Suppressor macrophage treated with lipopolysaccharide for 4 hours (primary cell): ENCODE measurements at places on chromosomes 2 and 18.

GRCh38 chr18:6607343-6607742 is 122.2 kb upstream of the ARHGAP28 start:
- no peak for DNase-seq

DNA sequence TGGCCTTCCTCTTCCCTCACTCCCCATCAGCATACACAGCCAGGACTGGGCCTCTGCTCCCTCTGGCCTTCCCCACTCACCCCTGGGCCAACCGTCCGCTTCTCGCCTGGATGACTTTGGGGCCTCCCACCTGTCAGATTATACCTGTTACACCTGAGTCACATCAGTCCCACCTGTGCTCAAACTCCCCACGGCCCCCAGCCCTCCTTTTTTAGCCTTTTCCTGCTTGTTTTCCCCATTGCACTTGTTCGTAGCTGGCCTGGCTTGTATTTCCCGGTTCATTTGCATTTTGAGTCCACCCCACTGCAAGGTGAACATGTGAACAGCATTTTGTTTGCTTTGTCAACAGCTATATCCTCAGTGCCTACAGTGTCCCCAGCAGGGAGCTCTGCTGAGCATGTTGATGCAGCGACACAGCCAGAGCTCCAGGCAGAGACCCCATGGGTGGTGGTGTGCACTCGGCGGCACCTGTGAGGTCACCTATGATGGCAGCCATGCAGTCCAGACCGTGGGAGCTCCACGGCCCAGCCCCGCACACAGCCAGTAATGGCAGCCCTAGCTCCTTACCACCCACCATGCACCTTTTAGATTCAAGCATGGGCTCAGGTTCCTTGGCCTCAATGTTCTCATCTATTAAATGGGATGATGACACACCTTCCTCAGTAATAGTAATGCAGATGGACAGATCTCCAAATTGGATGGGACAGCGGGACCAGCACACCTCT is 276.4 kb upstream of the HS6ST1 start:
- no peak for DNase-seq

DNA sequence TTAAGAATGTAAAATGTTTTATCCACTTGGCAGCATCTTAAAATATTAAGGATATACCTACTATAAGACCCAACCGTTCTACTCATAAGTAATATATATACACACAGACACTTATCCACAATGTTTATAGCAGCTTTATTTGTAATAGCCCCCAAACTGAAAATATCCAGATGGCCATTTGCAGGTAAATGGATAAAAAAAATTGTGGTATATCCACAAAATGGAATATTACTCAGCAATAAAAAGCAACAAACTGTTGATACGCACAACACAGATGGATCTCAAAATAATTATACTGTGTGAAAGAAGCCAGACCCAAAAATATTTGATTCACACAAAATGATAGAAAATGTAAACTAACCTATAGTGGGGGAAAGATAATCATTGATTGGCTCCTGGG is 122.0 kb downstream of the ARHGAP28 start:
- DNase-seq: no peak

- no peak for DNase-seq
These were observed 182.7 kb downstream of the MC4R start for GRCh38 chr18:60189856-60190255.

DNA sequence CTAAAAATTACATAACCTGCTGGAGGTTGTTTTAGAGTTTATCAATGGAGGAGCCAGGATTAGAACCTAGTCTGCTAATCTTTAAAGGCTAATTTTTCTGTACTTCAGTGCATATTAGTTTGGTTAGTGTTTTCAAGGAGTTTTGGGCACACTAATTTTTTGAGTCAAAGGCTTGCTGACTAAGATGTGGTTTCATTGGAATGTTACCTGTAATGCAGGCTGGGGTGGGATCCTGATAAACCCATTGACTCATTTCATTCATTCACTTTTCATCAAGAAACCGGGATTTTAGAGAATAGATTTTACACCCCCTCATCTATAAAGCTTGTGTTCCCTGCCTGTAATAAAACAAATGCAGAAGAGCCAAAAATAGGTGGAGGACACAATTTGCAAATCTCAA is 91.9 kb upstream of the IL1R2 start:
- no peak for DNase-seq

DNA sequence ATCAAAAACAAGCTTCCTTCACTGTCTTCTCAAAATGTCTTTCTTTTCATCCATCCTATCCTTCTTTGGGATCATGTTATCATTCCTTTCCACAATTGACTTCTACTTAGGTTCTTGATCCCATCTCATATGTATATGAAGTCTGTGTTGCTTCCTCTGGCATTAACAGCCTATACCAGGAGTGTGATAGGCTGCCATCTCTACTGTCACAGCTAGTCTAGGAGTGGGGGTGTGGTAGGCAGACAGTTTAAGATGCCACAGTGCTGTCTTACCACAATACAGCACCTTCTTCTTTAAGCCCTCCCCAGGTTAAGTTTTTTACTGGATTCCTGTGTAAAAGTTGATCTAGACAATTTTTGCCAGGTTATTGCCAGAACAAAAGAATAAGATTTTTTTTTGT is 3.7 kb upstream of the HTR2B start:
- DNase-seq: no peak

GRCh38 chr2:88615822-88616221 is 11.4 kb downstream of the EIF2AK3 start:
- no peak for DNase-seq

DNA sequence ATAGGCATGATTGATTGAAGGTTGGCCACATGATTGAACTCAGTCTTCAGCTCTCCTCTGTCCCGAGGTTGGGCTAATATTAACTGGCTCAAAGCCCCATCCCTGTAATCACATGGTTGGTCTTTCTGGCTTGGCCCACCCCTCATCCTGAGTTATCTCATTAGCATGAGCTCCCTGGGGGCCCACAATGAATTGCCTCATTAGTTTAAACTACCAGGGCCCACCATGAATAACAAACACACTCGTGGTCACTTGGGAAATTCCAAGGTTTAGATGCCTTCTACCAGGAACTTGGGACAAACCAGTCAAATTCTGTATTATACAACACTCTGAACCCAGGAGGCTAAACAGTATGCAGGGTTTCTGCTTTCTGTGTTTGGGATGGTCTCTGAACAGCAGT is 121.7 kb upstream of the B3GNT2 start:
- no peak for DNase-seq

DNA sequence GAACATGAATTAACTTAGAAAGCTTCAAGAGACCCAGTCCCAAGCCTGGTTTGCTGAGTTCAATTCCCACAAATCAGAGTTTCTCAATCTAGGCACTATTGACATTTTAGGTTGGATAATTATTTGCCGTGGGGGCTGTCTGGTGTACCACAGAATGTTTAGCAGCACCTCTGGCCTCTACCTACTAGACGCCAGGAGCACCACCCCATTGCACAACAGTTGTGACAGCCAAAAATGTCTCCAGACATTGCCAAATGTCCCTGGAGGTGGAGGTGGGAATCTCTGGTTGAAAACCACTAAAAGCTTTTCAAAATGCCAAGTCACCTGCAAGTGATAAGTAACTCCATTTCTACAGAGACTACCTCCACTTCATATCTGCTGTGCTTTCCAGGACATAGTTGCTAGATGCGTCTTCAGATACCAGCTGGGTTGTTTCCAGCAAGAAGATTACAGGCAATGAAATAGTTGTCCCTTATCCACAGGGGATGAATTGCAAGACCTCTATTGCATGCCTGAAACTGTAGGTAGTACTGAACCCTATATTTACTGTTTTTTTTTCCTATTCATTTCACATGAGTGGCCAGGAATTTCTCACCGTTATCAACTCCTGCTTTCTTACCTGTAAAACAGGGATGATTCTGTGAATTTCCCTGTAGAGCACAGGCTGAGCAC is 554.3 kb downstream of the ZEB2 start:
- DNase-seq: no peak

- no peak for DNase-seq
These were observed 209.8 kb downstream of the CELF4 start for GRCh38 chr18:37355772-37356171.

GRCh38 chr2:163934131-163934530 is 198.3 kb upstream of the FIGN start:
- DNase-seq: no peak

GRCh38 chr2:224574423-224575084 is 10.6 kb downstream of the CUL3 start:
- no peak for DNase-seq

- no peak for DNase-seq
These were observed 33.9 kb downstream of the PTCD3 start for GRCh38 chr2:86139981-86140380.

DNA sequence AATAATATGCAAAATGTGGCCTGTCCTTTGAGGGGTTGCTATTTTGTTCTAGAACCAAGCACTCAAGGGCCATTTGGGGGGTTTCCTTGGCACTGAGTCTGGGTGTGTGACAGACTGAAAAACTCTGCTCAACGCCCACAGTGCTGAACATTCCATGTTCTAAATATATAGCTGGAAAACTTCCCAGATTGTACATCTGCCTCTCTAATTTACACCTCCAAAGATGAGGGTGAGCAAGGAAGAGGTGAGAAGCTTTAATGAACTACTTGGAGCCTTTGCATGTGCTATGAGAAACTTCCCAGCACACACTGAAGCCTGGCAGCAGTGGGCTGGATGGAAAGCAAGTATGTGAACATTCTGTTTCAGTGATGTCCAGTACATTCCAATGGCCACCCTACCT is 296.7 kb upstream of the KCNH7 start:
- DNase-seq: no peak

GRCh38 chr2:227562581-227562980 is 36.1 kb upstream of the SCYGR2 start:
- DNase-seq: no peak

- DNase-seq: peak; percentile 51
These were observed 84.4 kb downstream of the TGOLN2 start for GRCh38 chr2:85243101-85244072.

GRCh38 chr2:132951008-132951714 is 281.2 kb upstream of the LYPD1 start:
- no peak for DNase-seq

DNA sequence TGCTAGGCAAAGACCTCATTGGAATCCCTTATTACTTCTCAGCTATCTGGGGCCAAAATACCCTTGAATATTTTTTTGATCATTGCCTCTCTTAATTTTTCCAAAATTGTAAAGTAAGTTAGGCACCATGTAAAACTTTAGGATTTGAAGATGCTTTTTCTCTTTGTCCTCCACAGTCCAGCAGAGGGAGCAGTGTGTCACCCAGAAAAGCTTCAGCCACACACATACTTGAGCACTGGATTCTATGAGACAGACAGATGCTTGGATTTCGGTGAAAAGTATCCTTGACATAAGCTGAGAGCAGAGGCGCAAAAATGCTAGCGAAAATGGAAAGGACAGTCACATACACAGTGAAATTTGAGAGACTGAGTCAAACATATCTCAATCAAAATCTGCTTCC is 74.7 kb upstream of the KCNJ3 start:
- peak; percentile 13 for DNase-seq

GRCh38 chr2:160353813-160354212 is 139.8 kb downstream of the RBMS1 start:
- no peak for DNase-seq

DNA sequence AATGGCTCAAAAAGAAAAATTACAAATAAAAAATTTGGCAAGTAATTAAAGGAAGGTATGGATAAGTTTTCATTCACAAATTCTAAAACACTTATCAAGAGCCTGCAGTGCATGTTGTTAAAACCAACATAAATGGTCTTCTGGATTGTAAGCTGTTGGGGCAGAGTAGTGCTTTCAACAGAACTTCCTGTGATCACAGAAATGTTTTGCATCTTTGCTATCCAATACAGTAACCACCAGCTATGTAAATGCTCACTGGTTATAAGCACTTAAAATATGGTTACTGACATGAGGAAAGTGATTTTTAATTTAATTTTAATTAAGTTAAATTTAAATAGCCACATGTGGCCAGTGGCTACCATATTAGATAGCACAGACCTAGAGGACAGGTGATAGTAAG is 133.1 kb downstream of the NBAS start:
- DNase-seq: no peak

DNA sequence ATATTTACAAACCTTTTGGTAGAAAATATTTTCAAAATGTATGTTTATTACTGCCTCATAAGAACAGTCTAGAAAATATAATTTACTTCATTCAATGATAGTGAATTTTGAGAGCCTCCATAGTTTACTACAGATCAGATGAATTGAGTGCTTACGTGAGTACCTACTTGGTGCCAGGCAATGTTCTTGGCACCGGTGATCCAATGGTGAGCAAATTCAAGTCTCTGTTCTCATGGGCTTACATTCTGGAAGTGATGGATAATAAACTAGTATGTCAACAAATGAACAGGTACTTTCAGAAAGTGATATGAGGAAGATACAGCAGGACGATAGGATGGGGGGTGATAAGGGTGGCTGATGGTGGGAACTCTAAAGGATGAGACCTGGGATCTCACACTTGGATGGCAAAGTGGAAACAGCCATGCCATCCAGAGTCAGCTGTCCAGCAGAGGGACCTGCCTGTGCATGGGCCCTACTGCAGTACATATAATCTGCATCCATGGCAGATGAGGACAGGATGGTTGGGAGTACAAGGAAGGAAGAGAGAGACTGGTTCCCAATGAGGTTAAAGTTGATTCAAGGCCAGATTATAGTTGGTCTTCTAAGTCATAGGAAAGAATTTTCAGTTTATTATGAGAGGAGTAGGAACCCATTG is 277.0 kb downstream of the NEDD4L start:
- no peak for DNase-seq

GRCh38 chr18:23805898-23806297 is 116.6 kb downstream of the LAMA3 start:
- DNase-seq: peak; percentile 50

GRCh38 chr2:64666810-64667438 is 13.2 kb upstream of the SERTAD2 start:
- DNase-seq: no peak

DNA sequence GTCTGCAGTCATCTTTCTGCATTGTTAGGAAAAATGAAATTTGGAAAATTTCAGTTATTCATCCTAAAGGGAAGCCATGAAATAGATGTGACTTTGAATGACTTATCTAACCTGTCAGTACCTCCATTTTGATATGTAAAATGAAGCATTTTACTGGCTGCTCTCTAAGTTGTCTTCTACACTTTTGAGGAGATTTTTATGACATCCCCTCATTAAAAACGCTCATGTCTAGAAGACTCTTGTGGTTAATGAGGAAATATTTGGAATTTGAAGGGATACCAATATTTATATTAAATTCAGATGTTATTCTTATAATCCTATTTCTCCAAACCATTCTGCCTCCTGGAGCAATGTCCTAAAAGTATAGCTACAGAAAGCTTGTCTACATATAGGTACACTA is 73.8 kb upstream of the THUMPD2 start:
- DNase-seq: no peak

- DNase-seq: no peak
These were observed 44.9 kb upstream of the SMIM21 start for GRCh38 chr18:75472396-75472795.

DNA sequence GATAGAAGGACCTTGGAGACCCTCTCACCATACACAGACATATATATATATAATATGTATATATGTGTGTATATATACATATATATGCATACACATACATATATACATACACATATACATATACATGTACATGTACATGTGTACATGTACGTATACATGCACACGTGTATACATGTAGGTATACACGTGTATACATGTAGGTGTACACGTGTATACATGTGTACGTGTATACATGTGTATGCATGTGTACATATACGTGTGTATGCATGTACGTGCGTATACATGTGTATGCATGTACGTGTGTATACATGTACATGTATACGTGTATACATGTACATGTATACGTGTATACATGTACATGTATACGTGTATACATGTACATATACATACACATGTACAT is 54.5 kb downstream of the DPP10 start:
- no peak for DNase-seq
